ENCODE measurements at places on chromosomes 2 and 18.

DNA sequence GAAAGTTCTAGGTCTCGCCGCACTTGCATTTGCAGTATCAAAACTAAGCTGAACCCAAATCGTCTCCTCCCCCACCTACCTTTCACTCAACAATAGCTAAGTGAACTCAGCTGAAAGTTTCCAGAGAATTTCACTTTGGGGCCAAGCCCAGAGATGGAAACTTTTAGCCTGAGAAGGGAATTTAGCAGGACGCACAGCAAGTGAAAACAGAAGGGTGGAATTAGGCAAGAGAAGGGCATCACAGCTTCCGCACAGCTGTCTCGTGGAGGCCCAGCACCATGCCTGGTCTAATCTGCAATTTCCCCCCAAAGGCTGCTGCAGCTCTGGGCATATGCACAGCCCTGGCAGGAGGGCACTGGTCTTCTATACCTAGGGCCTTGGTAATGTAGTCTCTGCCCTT lies 262.0 kb downstream of the TNS1 start:
- DNase-seq: no peak

- no peak for DNase-seq
Measured at GRCh38 chr2:32453242-32454062, 96.6 kb downstream of the BIRC6 start.

DNA sequence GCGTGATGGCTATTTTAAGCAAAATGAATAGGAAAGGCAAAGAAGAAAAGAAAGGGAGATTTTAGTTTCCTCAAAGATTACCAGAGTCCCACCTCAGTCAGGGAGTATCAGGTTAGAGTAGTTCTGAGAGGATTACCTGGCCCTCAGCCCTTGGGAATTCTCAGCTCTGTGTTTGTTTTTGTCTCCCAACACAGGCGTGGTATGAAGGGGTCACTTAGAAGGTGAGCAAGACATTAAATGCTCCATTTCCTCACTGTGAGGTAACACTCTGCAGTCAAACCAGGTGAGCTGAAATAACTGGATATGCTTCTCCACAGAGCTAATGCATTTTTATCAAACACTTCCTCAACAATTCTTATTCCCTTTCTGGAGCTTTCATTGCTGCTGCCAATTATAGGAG lies 232.2 kb downstream of the IKZF2 start:
- no peak for DNase-seq

DNA sequence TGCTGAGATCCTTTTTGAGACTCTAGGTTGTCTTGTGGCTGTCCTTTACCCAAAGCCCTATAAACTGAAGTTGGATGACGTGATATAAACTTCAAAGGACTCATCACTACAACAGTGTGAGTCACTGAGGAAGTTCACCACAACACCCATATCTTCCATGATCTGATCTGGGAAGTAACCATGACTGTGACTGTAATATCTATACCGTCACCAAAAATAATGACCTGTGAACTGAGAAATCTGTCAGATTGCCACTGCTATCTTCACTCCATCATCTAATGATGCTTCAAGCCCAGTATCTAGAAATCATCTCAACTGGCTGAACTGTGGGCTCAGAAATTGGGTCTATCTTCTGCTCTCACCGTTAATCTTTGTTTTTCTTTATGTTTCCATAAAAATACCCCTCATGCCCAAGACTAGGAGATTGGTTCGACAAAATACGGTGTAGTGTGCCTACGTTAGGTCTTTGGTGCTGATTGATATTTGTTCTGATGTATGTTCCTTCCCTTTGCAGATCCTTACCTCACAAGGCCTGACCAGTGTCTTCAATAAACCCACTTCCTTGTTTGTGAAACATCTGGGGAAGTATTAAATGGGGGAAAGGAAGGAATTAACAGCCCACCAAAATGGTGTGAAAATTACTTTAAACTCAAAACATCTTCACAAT lies 78.2 kb downstream of the MYL12B start:
- no peak for DNase-seq

GRCh38 chr2:224022486-224022885 lies 16.6 kb downstream of the SERPINE2 start:
- DNase-seq: no peak

Measured in GDM1 (cell line).